ENCODE measurements at places on chromosomes 6 and 20.

GRCh38 chr20:45783656-45784294 lies 7.9 kb downstream of the WFDC3 start:
- DNase-seq = no peak

DNA sequence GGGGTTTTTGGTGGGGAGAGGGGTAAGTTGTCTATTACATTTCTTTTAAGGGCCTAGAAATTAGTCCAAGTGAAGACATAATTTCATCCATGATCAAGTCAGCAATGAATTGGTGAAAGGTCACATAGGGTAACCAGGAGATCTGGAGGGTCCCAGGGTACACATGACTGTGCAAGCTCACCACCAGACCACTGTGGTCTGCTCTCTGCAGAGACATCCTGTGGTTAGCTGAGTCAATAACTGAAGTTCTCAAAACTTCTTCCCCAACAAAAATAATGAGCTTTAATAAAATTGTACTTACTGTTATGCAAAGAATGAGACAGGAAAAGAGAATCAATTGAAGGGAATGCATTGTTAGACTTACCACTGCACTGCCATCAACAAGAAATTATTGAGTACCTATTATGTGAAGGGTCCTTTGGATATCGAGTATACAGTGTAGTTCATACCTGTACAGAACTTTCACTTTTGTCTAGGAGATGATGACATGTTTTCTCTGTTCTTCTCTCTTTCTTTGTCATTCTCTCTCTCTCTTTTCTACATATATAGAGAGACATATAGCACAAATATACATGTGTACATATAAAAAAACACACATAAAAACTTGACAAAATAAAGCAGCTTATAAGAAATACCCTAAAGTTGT lies 209.8 kb downstream of the GJA1 start:
- DNase-seq = no peak

DNA sequence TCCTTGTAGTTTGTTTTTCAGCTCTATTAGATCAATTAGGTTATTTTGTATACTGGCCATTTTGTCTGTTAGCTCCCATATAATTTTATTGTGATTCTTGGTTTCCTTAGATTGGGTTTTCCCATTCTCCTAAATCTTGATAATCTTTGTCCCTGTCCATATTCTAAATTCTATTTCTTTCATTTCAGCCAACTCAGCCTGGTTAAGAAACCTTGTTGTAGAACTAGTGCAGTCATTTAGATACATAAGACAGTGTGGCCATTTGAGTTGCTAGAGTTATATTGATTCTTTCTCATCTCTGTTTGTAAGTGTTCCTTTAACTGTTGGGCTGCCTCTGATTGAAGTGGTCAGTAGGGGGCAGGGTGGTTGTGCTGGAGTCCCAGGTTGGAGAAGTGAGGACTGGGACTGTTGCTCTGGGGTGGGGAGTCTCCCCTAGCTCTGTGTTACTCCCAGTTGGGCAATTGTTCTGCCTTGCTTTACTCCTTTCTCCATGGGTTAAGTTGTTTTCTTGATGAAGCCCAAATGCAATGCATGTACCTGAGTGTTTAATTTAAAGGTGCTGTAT lies 98.8 kb upstream of the NRN1 start:
- DNase-seq = no peak

DNA sequence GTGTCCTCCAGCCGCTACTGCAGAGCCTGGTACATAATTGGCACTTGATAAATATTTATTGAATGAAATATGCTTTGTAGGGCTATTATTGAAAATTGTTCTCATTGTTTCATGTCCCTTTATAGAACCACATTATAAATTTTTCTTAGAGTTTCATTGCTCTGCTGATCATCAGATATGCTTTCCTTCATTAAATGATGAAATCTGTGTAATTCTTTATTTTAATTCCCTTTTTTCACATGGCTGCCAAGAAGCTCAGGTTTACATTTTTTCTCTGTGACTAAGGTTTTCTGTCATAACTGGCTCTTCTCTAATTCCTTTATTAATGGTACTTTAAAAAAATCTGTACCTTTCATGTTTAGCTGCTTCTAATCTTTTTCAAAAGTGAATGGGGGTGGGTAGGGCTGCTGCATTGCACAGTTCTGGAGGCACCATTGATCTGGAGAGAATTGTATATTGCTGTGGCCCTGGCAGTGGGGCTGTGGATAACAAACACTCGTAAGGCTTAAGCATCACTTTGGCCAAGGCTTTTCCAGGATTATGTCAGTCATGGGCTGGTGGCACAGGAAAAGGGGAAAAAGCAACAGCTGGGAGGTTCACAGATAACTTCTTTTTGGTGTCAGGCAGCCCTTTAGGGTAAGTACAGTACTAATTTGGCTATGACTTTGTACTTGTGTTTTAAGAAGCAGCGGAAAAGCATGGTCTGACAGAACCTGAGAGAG lies 43.8 kb downstream of the ARFGEF2 start:
- DNase-seq = no peak

GRCh38 chr20:32685541-32686529 lies 12.1 kb upstream of the C20orf203 start:
- DNase-seq = peak; percentile 87

GRCh38 chr20:12788632-12789299 lies 220.0 kb upstream of the SPTLC3 start:
- DNase-seq = no peak

Data from mesenchymal stem cell (in vitro differentiated cells and primary cell).